ENCODE measurements at places on chromosomes 2 and 18.

DNA sequence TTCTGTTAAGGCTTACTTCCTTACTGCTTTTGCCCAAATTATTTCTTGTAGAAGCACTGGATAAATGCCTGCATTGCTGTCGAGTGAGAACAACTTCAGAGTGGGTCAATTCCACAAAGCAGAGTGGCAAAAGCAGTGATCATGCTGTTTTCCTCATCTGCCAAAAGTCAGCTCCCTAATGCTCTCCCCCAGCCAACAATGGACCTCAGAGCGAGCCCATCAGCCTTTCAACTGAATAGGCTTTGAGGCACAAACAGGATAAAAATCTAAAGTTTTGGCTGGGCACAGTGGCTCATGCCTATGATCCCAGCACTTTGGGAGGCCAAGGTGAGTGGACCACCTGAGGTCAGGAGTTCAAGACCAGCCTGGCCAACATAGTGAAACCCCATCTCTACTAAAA is 222.7 kb downstream of the TCF4 start:
- DNase-seq = no peak

- no peak for DNase-seq
Measured at GRCh38 chr2:16900405-16901025, 234.9 kb upstream of the CYRIA start.

GRCh38 chr18:36200354-36200771 is 13.1 kb downstream of the MOCOS start:
- DNase-seq = no peak

DNA sequence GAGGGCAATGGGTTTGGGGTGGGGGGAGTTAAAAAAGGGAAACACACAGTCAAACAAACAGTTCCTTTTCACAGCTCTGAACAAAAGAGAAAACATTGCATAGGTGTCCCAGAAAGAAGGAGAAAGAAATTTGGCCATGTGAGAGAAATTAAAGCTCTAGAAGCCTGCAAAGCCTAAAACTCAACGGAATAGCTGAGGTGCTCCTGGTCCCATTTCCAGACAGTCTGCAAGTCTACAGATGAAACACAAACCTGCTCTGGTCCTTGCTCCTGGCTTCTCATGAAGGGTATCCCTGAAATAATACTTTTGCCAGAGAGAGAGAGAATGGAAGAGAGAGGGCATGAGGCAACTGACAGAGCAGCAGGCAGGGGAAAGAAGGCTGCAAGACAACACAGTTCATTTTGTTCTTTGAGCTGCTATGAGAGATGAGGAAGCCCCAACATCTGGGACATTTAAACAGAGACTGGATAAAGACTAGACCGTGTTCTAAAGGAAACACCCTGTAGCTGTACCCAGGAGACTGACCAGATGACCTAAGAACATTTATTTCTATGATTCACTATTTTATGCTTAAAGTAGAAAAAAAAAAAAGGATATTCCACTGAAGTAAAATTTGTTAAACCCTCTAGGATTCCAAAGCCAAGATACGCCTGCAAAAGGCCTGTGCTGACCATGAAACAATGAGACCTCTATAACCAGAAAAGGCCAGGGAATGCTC is 57.3 kb upstream of the CYP26B1 start:
- no peak for DNase-seq

- no peak for DNase-seq
Measured at GRCh38 chr2:182142062-182142461, 156.4 kb downstream of the PPP1R1C start.

DNA sequence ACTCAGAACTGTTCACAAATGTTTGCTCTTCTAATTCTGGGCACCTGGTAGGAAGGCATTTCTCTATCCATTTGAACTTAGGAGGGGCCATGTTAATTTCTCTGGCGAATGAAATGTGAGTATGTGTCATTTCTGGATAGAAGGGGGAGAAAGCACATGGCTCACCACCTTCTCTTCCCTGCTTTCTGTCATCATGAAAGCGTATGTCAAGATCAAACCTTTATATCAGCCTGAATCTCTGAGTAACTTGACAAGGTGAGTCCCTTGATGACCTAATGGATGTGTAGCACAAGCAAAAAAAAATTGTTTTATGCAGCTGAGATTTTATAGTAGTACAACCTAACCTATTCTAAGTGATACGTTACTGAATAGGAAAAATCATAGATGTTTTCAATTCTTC is 12.1 kb upstream of the LCT start:
- no peak for DNase-seq
